ENCODE measurements at places on chromosomes 2 and 18.

DNA sequence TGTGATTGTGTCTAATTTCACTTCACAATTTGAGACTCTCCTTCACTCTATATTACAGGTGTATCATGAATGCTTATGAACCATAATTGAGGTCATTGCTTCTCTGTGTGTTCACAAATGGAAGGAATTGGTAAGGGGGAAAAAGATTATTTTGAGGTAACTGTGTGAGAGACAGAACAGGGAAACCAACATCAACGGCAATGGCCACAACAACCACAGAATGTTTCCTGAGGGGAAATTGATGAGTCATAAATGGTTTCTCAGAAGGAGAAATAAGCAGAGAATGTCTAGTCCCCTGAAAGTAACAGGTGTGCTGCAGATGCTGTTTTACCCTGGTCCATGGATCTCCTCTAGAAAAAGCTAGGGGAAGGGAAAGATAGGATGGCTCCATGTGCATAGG lies 361.2 kb upstream of the GALNT5 start:
- no peak for DNase-seq

GRCh38 chr2:134621939-134622705 lies 96.7 kb downstream of the TMEM163 start:
- DNase-seq = no peak

- DNase-seq = no peak
These were observed 11.7 kb upstream of the CHMP1B start for GRCh38 chr18:11839556-11839955.

GRCh38 chr2:234125451-234126145 lies 75.1 kb downstream of the SPP2 start:
- no peak for DNase-seq

DNA sequence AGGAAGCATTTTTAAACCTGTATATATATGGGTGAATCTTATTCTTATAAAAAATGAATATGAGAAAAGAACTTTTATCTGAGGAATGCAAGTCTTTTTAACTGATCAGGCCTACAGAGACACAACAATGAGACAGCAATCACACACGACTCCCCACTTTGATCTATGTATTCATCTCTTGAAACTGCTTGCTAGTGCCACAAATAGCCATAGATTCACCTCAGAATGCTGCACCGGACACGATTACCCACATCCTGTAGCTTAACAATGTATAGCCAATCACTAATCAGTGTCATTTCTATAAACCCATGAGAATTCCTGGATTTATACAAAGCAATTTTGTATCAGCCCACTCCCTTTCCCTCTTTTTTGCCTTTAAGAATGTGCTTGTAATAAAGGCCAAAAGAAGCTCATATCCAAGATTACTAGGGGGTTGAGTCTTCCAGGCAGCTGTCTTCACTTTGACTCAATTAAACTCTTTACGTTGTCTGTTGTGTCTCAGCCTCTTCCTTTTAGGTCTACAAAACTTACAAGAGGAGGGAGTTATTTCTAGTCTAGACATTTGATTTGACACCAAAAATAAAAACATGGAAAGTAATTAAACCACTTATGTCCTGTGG lies 94.9 kb downstream of the MBD2 start:
- no peak for DNase-seq

GRCh38 chr2:238167761-238168160 lies 9.0 kb downstream of the ERFE start:
- peak; percentile 42 for DNase-seq

GRCh38 chr2:120779781-120780283 lies 44.2 kb downstream of the GLI2 start:
- no peak for DNase-seq

GRCh38 chr2:102367331-102367971 lies 11.9 kb downstream of the IL18R1 start:
- no peak for DNase-seq

- no peak for DNase-seq
These were observed 26.1 kb upstream of the SETBP1 start for GRCh38 chr18:44654573-44654972.

DNA sequence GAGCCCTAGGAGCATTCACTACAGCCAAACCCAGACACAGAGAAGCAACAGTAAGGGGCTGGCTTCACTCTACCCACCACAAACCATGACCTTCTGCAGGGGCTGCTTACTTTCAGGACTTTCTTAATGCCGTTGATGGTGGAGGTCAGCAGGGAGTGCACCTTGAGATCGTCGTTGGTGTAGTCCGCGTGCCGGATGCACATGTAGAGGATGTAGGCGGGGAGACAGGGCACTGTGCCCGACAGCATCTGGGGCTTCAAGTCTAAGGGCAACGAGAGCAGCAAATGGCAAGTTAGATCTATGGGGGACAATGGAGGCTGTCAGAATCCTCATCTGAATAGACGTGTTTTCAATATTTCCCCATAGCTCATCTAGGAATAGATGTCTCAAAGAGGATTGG lies 29.8 kb upstream of the ACAA2 start:
- DNase-seq = no peak
